ENCODE measurements at places on chromosomes 3 and 15.

DNA sequence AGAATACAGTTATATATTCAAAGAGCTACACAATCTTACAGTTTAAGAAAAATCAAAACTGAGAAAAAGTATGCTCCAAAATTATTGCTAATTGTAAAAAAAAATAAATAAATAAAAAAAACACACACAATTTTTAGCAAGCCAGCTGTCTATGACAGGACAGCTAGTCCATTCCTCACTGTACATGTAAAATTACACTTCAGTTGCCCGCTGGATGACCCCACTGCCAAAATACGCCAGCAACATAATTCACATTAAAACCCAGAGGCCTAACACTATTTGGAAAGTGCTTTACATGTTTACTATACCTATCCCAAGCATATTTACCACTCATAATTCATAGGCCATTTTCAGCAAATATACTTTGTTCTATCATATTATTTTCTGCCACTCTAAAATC lies 5.8 kb downstream of the MYO9A start:
- DNase-seq: no peak

GRCh38 chr3:45976191-45977091 lies 19.2 kb downstream of the FYCO1 start:
- DNase-seq: no peak

GRCh38 chr3:32372213-32372490 lies 19.5 kb upstream of the CMTM7 start:
- no peak for DNase-seq

DNA sequence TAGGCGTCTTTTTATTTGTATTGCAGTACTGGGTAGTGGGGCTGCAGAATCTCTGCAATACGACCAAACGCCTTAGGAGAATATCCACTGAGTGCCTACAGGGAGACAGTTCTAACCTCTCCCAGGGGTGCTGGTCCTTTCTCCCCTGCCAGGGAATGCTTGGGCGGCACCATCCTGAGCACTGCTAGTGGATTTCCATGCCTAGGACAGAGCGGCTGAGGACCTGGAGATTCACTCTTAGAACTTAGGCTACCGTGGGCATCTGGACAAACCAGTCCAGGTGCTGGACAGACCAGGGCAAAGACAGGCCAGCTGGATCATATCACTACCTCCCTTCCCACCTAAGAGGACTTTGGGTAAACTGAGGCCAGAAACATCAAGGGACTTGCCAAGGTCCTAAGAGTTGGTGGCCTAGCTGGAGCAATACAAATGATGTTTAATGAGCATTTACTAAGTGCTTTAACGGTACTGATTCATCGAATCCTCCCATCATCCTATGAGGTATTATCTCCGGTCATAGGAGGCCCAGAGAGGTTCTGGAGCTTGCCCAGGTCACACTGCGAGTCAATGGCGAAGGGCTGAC lies 902 bp downstream of the TMEM44 start:
- no peak for DNase-seq

DNA sequence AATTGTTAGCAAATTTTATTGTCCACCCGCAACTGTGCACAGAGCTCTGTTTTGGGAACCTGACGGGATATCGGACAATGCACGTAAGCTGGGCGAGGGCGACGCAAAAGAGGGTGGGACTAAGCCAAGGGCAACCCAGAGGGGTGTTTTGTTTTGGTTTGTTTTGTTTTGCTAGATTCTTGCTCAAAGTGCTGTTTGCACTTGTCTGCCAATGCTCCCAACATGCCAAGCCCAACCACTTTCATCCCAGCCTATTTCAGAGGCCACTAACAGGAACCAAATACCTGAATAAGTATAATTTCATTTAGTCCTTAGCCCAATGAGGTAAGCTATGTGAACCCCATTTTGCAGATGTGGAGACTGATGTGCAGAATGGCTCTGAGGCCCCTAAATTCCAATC lies 9.7 kb upstream of the CMTM7 start:
- DNase-seq: no peak

GRCh38 chr3:63886858-63887257 lies 23.2 kb downstream of the ATXN7 start:
- no peak for DNase-seq

- DNase-seq: no peak
Measured at GRCh38 chr3:27715454-27715806, 6.7 kb downstream of the EOMES start.

DNA sequence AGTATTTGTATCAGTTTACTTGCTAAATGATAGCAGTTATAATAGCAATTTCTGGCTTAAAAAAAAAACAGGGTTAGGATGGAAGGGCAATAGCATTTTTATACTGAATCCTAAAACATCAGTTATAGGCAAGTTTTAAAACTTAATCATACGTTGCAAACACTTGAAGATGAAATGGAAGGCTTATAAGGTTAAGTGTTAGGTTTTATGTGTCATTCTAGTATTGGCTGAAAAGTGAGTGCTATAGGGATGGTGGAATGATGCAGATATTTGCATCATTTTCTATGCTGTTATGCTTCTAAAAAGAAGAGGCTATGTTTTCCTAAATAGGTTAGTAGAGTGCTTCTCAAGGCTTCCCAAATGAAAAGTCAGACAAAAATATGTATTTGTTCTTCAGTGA lies 23.3 kb downstream of the ARIH1 start:
- DNase-seq: no peak

GRCh38 chr3:27614592-27614991 lies 107.5 kb downstream of the EOMES start:
- DNase-seq: no peak

GRCh38 chr3:30511524-30512251 lies 94.7 kb upstream of the TGFBR2 start:
- no peak for DNase-seq

DNA sequence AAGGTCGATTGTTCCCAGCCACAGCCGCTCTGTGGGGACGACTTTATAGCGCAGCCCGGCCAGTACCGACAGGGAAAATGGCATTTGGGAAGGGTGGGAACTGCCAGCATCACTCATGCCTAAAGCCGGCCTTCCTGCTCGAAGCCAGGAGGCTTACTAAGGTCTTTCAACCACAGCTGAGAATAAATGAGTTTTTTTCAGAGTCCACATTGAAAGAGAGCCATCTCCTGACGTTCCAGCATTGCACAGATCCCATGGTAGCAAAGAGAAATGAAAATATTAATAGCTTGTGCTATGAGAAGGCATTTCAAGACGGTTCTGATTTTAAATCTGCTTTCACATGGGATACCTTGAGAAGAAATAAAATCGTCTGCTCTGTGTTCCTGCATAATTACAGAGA lies 230.2 kb upstream of the IGF1R start:
- DNase-seq: no peak

DNA sequence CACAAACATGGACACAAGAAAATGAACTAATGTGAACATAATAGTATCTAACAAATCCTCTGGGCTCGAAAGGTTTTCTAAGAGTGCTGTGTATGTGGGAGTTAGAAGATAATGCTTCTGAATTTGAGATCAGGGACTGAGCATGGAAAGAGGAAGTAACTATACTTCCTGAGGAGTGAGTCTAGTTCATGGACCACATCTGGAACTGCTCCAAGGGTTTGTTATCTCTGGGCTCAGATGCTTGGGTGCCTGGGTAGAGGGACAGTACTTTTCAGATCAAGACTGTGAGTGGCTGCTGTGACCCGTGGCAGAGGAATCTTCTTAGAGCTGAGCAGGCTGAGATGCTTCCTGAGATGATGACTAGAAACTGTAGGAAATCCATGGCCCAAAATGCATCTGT lies 28.5 kb downstream of the TBC1D23 start:
- no peak for DNase-seq

DNA sequence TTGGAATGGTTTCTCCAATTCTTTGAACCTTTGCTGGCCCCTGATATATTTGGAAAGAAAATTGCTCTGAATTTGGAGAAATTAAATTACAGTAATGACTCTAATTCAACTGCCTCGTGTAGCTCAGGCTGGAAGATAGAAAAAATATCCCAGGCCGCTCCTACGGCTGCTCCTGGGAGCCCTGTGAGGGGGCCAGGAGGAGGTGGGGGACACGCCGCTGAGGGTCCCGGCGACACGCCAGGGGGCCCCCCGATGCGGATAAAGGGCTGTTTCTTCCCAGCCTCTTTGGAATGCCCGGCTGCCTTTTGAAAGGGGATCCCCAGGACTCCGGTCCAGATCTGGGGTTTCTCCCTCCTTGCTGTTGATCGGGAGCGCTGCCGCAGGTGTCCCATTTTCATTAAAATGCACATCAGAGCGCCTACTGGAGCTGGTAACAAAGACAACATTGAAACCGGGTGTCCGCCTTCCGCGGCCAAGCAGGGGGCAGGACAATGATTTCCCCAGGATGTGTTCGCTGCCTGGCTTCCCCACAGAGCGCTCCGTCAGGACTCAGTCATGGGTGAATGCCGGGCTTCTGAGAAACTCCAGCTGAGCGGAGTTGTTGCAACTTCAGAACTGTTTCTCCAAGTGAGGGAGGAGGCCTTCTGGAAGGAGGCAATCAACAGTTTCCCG lies 200.1 kb upstream of the KBTBD8 start:
- peak; percentile 29 for DNase-seq

- no peak for DNase-seq
Measured at GRCh38 chr3:88984256-88984655, 123.2 kb upstream of the EPHA3 start.

- DNase-seq: no peak
Measured at GRCh38 chr3:1346386-1346785, 253.6 kb downstream of the CNTN6 start.

GRCh38 chr3:149186721-149187120 lies 34.9 kb downstream of the CP start:
- no peak for DNase-seq

GRCh38 chr3:127964816-127965215 lies 49.8 kb downstream of the KBTBD12 start:
- DNase-seq: no peak

GRCh38 chr15:59237924-59238331 lies 31.3 kb downstream of the LDHAL6B start:
- no peak for DNase-seq

GRCh38 chr3:66113542-66113941 lies 74.8 kb upstream of the MAGI1 start:
- no peak for DNase-seq

DNA sequence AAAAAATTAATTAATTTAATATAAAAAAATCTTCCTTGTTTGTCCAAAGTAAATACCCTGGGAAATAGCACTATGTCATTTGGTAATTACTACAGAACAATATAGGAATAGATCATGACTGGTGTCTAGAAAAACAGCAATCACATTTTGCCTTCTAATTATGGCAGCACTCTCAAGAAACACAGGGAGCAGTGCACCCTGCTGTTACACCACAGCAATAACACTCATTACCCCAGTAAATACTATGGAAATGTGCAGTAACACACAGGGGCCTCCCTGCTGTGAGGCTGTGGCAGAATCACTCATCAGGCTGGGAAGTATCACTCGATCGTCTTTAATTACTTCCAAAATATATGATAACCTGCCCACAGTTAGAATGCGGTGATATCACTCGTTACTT lies 646.0 kb downstream of the TUSC7 start:
- no peak for DNase-seq

DNA sequence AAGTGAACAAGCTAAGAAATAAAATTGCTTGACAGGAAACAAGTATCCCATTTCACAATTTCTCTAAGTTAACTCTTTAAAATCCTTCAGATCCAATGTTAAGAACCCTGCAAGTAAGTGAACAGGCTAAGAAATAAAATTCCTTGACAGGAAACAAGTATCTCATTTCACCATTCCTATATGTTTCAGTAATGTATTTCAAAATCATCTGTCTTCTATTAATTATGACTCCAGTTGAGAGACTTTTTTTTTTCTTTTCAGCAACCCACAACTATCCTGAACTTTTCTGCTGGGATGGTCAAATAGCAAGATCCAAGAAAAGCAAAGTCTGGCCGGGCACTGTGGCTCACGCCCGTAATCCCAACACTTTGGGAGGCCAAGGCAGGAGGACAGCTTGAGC lies 2.4 kb upstream of the SLC12A6 start:
- DNase-seq: no peak

- no peak for DNase-seq
Measured at GRCh38 chr15:81643771-81644170, 269.8 kb upstream of the TMC3 start.

DNA sequence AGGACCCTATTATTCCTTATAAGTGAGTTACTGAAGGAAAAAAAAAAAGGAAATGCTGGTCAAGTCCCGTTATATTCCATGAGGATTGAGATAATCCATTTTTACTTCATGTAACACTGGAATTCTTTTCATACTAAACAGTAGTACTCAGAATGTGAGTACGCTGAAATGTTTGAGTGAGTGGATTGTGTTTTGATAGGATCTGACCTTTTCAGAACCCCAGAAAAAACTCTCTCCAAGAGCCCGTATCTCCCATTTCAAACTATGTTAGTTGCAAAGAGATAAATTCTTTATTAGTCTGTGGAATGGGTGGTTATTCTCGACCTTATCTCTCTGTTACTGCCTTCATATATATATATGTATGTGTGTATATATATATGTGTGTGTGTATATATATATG lies 2.5 kb upstream of the LPP start:
- DNase-seq: no peak

DNA sequence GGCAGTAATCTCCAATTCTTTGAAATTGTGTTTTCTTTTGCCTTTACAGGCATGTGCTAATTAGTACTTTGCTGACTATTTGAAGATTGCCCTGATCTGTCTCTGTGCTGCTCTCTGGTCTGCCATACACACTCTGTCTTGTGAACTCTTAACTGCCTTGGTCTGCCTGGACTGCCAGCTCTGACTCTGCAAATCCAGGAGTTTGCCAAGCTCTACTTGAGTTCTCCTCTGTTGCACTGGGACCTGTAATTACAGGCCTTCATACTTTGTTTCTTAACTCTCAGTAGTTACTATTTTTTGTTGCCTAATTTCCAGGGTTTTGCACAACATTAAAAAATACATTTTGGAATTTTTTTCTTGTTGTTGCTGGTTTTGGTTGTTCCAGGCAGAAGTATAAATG lies 155.0 kb downstream of the RSRC1 start:
- DNase-seq: no peak

DNA sequence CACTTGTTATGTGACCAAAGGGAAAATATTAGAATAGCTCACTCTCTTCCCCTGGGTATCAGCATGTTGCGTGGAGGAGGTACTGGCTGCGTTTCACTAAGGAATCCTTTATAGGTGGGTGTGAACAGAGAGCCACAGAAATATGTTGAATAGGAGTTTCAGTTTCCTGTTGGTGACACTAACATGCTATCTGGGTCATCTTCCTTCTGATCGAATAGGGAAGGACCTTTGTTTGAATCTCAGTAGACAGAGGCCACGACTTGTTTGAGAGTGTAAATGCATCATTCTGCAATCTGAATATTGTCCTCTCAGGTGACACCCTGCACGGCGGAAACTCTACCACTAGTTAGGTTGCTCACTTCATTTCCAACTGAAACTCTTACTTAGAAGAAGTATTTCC lies 157.9 kb upstream of the SLC2A2 start:
- no peak for DNase-seq

- DNase-seq: no peak
Measured at GRCh38 chr15:38705436-38706219, 141.0 kb upstream of the RASGRP1 start.

- DNase-seq: no peak
Measured at GRCh38 chr3:1561427-1561826, 468.6 kb downstream of the CNTN6 start.

GRCh38 chr3:66396161-66396760 lies 104.6 kb downstream of the LRIG1 start:
- no peak for DNase-seq

- DNase-seq: no peak
Measured at GRCh38 chr3:188513662-188514328, 359.8 kb downstream of the LPP start.

- DNase-seq: no peak
Measured at GRCh38 chr15:28980709-28981350, 95.1 kb downstream of the APBA2 start.
